RPMI8226 (cell line): ENCODE measurements at places on chromosomes 6 and 20.
A peak's percentile ranks its signal among the peaks of the same experiment; 100 is the strongest.

DNA sequence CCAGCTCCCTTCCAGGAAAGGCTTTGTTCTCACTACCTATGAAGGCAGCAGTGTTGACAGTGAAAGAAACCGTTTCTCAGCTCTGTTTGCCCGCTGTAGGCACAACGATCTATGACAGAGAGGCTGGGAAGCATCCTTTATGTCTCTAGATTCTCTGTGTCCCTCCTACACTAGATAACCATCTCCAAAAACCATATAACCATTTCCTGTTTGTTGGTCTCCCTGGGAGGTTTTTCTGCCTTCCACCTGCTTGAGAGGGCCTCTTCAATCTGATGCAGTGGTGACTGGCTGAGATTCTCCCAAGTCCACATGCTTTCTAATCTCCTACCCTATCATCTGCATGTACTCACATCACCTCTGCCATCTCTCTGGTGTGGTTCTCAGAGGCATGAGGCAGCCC, 32.0 kb upstream of the TMEM217 start:
- no peak for DNase-seq

- DNase-seq: no peak
Observed at GRCh38 chr6:15102241-15102640, 143.6 kb upstream of the JARID2 start.

DNA sequence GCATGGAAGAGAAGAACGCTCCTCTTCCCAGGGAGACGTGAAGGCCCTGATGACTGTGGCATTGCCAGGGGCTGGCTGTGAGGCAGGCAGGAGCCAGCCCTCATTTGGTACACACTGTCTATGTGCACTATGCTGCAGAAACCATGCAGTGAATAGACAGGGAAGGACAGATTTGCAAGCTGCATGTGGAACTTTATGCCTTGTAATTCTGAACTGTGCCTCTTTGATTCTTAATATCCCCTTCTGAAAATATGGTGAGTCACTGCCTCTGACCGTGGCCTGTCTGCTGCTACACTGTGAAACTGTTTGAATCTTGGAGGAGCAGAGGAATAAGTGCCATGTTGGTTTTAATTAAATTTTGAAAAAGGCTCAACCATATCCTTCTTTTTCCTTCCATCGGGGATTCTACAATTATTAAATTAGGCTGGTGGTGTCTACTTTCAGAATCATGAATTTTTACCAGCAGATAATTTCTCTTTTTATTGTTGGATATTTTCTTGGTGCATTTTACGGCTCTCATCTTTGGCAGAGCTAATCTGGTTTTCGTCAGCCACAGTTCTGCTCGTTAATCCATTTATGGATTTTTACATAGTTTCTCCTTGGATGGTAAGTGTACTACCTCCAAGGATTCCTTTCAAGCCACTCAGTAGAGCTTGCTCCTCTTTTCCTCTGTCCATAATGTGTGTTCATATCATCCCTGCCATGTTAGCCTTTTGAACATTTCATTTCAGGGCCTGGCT, 301.0 kb upstream of the SLC35B3 start:
- DNase-seq: no peak

DNA sequence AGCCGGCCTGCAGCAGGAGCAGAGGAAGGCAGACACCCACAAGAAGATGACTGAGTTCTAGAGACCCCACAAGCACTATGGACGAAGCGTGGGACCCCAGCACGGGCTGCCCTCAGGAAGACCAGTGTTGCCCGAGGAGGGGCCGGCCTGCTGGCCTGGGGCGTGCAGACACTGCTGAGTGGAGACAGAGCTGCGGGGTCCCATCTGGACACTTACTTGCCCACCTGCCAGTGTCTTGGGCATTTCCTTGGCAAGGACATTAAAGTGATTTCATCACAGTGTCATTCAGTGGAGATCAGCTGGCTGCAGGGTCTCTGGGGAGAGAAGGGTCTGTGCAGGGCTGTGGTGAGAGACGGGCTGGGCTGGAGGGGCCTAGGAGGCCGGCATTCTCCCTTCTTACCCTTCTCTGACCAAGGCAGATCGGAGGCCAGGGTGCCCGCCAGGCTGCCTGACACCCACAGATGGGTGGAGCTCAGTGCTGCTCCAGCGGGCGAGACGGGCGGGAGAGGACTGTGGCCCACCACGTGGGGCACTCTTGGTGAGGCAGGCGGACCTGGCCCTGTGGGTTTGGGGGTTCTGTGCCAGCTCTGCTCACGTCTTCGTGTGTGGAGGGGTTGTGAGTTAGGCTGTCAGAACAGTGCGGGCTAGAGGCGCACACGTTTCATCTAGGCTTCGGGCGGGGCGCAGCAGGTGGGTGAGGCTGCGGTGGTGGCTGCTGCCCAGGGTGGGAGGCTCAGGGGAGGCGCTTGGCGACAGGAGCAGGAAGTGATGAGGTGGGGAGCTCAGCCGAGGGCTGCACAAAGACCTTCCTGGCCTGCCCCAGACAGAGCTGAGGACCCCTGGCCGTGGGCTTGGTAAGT, at the start of gene LIME1:
LIME1 (plus strand) TSS at position 806 of the 860 bp plus-strand sequence. CDS start 886 bp downstream, outside the sequence.
- peak; percentile 94 for DNase-seq

GRCh38 chr20:20643927-20644326, 68.5 kb downstream of the RALGAPA2 start:
- DNase-seq: no peak

DNA sequence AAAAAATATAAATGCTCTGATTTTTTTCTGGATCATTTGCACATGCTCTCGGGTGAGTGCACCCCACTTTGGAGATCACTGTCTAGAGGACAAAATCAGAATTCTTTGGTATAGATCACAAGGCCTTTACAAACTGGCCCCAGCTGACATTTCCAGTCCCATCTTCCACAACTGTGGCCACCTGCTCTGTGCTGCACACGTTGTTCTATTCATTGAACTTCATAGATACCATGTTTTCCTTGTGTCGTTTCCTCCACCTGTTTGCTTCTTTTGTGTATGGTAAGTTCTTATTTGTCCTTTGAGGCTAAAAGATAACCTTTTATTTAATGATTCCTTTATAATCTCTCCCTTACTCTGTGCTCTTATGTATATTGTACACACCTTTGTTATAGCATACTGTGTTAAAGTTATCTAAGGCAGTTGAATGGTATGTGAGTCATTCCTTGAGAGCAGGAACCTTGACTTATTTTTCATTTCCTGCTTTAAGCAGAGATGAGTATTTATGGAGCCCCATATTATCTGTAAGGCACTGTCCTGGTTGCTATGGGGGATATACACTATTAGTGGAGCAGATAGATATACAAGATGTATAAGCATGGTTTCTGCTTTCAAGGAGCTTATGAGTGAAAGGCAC, 12.0 kb upstream of the SLC17A5 start:
- peak; percentile 32 for DNase-seq

DNA sequence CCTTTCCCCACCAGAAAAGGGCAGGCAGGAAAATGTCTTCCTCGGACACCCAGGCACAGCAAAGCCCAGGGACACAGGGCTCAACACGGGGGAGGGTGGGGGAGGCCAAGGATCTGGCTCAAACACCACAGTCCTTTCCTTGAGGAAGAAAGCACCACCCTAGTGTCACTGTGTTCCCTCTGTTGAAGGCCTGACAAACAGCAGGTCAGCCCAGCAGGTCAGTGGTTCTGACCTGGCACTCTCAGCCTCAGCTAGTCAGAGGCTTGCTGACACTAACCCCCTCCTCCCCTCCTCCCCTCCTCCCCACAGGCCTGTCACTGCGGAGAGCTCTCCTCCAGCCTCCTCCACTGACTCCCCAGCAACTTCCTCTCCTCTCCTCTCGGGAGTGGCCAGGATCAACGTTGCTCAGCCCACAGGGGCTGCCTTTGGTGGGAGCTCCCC, 239.6 kb downstream of the LRFN2 start:
- DNase-seq: no peak

DNA sequence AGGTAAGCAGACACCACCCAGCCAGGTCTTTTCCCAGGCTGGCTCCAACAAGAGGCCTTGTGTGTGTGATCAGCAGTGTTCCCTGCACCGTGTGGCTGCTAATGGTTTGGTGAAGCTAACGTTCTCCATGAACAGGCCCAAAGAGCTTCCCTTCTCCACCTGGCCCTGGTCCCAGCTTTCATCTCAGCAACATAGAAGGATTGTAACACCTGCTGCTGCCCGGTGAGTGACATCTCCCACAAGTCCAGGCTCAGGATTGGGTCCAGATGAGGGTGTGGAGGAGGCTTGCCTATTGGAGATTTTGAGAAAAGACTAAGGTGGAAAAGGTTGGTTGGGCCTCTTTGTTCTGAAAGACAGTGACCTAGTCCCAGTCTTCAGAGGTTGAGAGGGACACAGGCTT, 89.6 kb downstream of the TMEM242 start:
- DNase-seq: no peak

DNA sequence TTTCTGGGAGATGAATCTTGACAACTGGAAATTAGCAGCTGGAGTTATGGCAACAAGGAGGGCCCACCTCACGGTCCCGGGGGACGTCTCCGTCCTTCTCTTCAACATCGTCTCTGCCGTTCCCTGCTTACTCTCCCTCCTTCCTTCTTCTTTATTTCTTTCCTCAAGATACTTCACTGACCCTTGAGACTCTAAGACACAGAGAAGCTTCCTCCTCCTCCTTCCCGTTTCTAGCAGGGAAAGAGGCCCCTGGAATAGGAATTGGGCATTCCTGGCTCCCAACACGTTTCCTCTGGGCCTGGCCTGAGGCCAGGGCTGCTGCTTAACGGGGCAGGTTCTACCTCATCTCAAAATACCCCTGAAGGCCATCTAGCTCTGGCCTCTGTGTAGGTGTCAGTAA, 189.9 kb upstream of the GMDS start:
- no peak for DNase-seq

DNA sequence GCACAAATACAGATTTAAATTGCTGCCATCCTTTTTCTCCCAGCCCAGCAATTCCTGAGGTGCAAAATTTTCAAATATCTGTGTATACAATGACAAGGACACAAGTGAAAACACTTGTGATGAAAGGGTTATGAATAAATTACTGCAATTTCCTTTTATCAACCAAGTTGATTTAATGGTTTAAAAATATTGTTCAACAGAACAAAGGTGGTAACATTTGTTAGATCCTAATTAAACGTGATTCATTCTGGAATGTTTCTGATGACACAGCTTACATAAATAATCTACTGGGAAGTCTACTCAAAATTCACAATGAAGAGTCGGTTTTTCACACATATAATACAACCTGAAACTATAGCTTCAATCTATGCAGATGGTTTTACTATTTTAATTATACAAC, 17.1 kb downstream of the B4GALT5 start:
- no peak for DNase-seq

GRCh38 chr20:35385733-35386132, 26.0 kb downstream of the UQCC1 start:
- no peak for DNase-seq

DNA sequence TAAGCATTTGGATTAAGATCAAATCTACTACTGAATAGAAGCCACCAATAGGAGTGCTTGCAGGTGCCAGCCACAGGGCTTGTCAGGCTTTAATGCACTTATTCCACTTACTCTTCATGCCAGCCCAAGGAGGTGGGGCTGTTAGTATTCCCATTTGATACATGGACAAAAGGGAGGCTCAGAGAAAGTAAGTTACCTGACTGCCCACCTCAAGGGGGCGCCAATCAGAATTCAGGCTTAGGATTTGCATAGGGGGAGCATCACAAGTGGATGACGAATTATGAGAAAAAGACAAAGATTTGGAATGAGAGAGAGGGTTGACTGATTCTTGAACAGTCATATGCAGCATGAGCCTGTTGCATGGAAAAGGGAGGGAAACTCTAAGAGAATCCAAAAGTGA, 188.4 kb upstream of the TSHZ2 start:
- DNase-seq: peak; percentile 7

DNA sequence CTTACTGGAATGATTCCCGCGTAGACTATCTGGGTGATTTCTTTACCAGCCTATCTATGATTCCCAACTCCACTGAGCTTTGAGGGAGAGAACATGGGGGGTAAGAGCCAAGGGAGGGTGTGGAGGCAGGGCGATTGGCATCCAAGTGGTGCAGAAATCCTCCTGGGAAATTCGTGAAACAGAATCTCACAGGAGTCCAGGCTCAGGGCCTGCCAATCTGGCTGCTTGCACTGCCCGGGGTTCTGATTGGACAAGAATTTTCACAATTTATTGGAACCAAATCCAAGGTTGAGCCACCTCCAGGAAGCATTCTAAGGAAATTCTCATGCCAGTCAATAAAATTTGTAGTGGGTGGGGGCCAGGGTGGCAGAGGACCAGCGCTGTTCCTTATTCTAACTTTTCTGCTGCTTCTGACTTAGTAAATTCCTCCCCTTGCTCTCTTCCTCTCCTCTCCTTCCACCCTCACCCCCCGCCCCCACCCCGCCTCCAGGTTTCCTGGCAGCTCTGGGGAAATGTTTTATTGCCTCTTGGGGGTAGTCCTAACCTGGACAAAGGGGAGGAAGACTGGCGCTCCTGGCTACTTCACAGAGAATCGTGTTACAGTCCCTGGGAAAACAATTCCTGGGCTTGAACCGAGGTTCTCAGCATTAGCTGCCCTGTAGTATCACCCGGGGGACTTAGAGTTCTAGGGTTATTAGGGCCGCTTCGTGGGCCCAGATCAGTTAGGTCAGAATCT, 3.1 kb downstream of the BMP6 start:
- no peak for DNase-seq

DNA sequence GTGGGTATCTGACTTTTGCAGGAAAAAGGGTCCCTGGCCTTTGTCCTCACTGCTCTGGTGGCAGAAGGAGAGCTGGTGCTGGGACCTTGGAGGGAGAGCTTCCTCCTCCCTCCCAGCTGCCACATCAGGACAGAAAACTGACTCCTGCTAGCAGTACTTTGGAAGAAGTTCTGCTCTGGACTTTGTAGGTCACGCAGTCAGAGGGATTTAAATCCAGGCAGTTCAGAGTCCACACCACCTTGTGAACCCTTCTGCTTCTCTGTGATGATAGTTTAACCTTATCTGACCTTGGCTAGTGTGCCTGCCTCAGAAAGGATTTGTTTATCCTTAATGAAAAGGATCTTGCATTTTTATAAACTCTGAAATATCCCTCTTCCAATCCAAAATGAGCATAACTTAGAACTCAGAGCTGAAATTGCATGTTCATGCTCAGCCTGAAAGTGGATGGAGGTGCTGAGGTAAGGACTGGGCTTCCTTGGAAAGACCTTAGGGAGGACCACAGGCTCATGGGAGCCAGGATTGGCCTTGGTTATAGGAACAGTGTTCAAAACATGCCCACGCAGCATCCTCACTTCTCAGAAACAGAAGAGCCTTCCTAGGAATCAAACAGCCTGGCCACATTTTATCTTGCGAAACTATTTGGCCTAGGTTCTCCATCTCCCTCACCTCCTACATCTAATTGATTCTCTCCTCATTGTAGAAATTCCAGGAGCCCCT, 123.9 kb upstream of the SASH1 start:
- DNase-seq: no peak

GRCh38 chr20:10508468-10509251, 73.6 kb downstream of the SLX4IP start:
- DNase-seq: peak; percentile 5

GRCh38 chr6:129657483-129657882, 52.5 kb downstream of the ARHGAP18 start:
- DNase-seq: no peak
